Stimulated activated CD8-positive, alpha-beta memory T cell treated with anti-CD3 and anti-CD28 coated beads, Interleukin-4, amount 100 ng/mL, for 1 hour (primary cell): ENCODE measurements at places on chromosomes 16 and 17.
A peak's percentile ranks its signal among the peaks of the same experiment; 100 is the strongest.

DNA sequence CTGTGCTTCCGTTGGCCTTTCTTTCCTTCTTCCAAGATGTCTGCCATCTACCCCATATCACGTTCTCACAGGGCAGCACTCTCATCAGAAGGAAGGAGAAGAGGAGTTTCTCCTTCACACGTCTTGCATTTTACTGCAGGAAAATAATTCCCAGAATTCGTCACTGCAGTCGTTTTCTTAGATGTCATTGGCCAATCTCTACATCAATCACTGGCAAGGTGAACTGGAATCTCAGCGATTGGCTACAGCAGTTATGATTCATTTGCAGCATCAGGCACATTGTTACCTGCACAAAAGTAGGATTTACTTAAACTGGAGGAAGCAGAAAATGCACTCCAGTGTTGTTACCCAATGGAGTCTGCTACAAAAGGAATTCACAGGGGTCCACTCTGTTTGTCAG, 277.2 kb upstream of the RBFOX1 start:
- no peak for DNase-seq

GRCh38 chr17:77662833-77663232, 295.7 kb upstream of the TNRC6C start:
- no peak for DNase-seq

- DNase-seq, result no peak
Observed at GRCh38 chr17:48228720-48229119, 121.2 kb downstream of the SNX11 start.

GRCh38 chr16:80142940-80143339, 397.9 kb upstream of the DYNLRB2 start:
- no peak for DNase-seq

- no peak for DNase-seq
Observed at GRCh38 chr16:90078579-90078895, 1.4 kb upstream of the PRDM7 start.

DNA sequence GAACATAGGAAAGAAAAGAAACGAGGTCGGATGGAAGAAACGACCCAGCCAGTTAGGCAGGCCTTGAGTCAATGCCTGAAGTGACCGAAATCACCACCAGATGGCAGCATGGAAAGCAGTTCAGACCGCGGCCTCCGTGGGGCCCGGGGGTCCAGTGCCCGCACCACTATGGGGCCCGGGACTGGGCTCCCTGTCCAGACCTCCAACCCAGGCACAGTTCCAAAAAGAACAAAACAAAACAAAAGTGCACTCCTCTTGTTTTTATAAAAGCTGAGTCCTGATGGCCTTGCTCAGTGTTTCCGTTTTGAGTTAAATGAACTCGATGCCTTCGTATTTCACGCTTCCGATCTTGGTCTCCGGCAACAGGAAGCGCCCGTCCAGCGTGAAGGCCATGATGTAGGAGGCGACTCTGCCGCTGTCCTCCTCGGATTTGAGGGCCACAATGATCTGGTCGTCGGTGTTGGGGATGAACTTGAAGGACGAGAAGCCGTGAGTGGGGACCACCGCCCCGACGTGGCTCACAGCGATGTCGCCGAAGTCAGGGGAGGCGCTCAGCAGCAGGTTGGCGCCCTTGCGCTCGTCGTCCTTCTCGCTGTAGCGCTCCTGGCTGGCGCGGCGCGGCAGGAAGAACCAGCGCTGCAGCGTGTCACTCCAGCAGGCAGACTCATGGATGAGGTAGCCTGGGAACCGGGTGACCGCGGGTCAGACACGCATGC, 13.7 kb upstream of the LGALS3BP start:
- no peak for DNase-seq

DNA sequence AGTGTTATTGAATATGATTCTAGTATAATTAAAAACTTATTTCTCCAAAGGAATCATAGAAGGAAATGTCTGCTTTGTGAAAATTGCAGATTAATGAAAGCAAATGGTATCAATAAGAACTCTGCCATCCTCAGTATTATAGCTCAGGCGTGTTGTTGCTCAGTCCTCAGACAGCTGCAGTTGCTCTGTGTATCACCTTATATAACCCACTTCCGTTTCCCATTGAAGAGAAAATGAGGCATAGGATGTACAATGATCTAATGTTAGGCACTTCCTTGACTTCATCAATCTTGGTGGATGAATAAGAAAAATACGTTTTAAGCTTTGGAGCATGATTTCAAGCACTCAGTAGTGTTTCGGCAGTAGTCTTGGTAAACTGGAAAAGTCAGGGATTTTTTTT, 14.1 kb downstream of the MFSD11 start:
- DNase-seq, result no peak

- DNase-seq, result no peak
Observed at GRCh38 chr16:3656491-3657468, 2.3 kb downstream of the DNASE1 start.

GRCh38 chr17:7341842-7342241, 5.5 kb downstream of the ACAP1 start:
- DNase-seq, result no peak

DNA sequence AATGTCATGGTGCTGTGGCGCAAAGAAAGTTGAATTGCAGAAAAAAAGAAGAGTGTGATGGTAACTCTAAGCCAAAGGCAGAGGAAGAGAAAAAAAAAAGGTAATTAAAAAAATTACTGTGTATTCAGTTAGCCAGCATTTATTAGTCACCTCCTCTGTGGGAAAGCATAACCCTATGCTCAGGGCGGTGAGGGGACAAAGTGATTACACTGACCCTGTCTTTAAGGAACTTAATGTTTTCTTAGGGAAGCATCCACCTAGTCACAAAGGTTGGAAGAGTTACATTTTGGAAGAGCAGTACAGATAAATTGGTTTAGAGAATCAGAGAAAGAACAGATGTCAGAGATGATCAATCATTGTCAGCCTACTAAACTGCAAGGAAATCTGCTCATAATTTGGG, 410.3 kb downstream of the CDH11 start:
- DNase-seq, result no peak

DNA sequence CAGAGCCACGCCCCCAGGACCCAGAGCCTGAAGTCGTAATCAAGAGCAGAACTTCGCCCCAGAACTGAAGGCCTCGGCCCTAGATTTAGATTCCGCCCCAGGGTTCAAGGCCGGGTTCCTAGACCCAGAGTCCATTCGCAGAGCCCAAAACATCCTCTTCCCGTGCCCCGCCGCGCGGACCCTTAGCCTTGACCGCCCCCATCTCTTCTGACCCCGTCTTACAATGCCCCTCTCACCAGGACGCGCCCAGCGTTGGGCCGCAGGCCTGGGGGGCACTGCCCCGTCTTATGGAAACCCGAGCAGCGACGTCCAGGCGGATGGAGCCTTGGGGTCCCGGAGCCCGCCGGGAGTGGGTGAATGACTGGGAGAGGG, 5.0 kb downstream of the CD19 start:
- DNase-seq, result no peak

DNA sequence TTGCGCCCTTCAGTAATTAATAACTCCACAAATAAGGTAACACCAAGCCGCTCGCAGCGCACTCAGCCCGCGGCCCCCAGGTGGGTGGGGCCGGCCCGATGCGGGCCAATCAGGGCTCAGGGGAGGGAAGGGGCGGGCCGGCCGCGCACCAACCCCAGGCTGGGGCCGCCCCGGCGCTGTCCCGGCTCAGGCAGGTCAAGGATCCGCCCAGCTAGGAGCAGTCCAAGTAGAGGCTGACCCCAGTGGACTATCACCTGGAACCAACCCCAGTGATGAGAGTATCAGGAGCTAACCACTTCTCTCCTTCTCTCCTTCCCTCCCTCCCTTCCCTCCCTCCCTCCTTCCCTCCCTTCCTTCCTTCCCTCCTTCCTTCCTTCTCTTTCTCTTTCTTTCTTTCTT, 110.8 kb downstream of the C16orf78 start:
- DNase-seq, result no peak

DNA sequence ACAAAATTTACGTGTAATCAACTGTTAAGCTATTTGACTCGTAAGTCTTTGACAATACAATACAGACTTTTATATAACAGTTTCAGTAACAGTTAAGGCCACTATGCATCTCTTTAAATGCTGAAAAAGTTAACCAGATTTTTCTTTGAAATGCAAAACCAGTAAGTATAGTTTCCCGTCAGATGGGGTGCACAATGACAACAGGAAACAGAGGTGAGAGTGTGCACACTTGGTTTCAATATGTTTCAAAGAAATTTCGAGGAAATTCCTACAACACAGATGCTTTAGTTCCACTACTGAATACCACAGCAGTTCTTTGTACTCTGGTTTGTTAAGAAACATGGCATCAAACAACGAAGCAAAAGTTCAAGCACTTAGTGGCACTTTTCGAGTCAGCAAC, 48.4 kb downstream of the RNF157 start:
- DNase-seq, result no peak

DNA sequence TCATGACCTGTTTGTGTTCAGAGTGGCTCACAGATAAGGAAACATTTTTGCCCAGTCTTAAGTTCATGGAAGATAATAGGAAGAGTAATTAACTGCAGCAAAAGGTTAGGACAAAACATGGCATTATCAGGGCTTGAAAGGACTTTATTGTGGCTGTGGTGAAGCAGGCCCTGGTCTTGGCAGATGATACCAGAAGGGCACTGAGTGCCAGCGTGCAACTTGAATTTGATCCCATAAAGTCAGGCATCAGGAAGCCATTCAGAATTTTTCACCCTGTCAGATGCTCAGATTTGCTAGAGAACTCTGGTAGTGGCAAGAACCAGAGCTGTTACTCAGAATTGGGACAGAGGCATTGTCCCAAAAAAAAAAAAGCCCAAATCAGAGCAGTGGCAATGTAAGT, 11.2 kb upstream of the COG7 start:
- DNase-seq, result no peak

GRCh38 chr17:10802496-10803284, 1.2 kb downstream of the TMEM238L start:
- DNase-seq, result no peak

- no peak for DNase-seq
Observed at GRCh38 chr17:78144736-78145641, 1.2 kb upstream of the C17orf99 start.

GRCh38 chr16:67296420-67296819, 17.1 kb downstream of the PLEKHG4 start:
- no peak for DNase-seq

DNA sequence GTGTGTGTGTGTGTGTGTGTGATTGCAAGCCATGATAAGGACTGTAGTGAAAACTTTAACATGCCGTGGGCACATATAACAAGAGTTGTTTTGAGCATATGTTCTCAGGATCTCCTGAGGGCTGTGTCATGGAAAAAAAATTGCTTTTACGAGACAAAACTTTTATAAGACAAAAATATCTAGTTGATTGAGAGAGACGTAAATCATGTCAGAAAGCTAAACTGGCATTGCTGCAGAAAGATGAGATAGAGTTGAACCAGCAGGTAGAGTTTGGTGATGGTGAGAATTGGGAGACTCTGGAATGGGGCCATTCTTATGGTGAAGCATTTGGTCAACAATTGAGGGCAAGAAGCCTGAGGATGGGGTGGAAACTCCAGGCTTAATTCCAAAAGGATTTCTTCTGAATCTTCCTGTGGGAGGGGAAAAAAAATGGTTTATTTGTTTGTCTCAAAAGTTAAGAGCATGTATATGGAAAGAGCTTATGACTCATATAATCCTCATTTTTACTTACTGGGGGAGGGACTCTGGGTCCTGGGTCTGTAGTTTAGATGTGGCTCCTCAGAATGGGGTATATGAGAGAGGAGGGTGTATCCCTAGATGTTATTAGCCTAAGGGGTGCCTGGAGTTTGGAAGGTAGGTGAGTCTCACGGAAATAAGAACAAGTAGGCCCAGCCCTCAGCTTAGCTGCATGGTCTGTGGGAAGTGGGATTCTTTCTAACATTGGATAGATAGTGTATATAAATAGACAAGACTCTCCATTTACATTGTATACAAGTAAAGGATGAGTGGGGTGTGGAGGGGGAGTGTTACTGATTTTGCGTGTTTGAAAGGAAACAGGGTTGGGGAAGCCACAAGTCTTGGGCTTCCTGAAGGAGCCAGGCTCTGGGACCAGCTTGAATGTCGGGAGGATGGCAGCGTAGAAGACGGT, 7.1 kb downstream of the MINK1 start:
- no peak for DNase-seq

DNA sequence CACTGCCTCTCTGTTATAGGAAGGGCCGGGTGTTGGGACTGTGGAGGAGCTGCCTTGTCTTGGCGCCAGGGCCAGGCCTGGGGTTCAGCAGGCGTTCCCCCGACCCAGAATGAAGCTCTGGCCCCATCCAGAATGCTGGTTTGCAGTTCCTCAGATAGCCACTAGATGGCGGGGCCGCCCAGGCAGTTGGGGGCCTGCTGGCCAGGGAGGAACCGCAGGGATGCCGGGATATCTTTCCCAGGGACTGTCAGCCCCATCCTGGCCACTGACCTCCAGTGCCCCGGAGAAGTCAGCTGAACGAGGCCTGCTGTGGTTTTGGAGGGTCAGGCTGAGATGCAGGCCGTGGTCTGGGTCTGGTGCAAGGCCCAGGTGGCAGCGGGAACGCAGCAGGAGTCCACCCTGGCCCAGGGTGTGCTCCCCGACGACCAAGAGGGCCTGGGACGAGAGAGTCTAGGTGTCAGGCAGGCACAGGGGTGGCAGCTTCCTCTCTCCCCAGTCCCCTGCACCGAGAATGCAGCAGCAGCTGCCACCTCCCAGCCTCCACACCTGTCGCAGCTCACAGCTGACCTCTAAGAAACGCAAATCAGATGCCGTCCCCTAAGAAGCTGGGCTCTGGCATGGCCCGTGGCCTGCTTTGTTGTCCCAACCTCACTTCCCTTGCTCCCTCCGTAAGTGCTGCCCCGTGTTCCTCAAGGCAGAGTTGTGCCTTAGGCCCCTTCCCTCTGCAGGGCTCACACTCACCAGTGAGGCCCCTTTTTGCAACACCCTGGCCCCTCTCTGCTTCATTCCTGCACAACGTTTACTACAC, 51.2 kb downstream of the RMI2 start:
- DNase-seq, result peak; percentile 43

GRCh38 chr17:50326831-50327364, 19.0 kb upstream of the XYLT2 start:
- DNase-seq, result no peak

- DNase-seq, result no peak
Observed at GRCh38 chr17:44827863-44828262, 2.2 kb downstream of the GJC1 start.

- peak; percentile 45 for DNase-seq
Observed at GRCh38 chr16:89256651-89257254, 39.2 kb downstream of the ZNF778 start.

DNA sequence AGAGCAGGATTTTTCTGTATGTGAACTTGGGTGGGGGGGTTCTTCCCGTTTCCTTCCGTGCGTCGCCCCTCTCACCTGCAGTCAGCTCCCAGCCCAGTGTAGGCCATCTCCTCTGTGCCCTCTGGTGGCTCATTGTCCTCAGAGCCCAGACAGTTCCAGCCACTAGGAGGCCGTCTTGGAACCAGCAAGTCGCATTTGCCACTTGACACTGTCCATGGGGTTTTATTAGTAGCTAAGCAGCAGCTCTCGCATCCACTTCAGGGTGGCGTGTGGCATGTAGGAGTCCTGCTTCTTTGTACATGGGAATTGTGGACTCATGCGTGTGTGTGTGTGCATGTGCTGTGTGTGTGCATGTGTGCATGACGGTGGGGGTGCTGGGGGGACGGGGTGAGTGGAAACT, 74.0 kb downstream of the SEC14L1 start:
- no peak for DNase-seq

- DNase-seq, result no peak
Observed at GRCh38 chr16:23304620-23305019, 2.5 kb downstream of the SCNN1B start.

GRCh38 chr17:40453881-40454612, 10.8 kb downstream of the IGFBP4 start:
- DNase-seq, result no peak

GRCh38 chr17:78500806-78501205, 76.4 kb downstream of the DNAH17 start:
- DNase-seq, result no peak
